ENCODE measurements at places on chromosomes 2 and 18.

DNA sequence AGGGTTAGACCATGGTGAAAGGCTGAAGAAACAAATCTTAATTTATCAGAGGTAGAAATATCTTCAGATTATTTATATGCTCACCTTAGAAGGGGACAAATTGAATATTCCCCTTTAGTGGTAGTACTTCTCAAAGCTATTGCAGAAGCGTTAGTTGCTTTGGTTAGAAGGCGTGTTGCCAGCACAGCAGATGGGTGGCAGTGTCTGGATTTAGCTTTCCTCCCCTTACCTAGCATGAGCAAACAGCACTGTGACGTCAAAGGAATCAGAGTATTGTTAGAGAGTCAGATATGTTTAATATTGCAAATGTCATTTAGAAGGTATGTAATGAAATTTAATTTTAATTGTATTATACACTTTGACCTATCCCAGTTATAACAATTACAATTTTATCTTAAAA lies 27.2 kb upstream of the GALR1 start:
- DNase-seq, result no peak

DNA sequence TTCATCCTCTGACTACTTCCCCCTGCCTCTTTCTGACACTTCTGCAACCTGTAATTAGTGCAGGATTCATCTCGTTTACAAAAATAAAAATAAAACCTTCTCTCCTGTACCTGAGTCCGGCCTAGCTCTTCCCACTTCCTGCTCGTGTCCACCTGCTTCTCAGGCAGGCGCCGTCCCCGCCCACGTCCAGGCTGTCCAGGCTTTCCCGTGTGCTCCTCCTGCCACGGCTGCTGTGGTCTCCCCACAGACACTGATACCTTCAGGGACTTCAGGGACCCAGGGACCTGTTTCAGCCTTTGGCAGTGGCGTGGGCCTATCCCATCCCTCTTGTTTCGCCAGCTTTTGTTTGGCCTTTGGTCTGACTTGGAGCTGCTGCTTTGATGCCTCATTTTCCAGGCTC lies 272.5 kb downstream of the PHLPP1 start:
- DNase-seq, result no peak

DNA sequence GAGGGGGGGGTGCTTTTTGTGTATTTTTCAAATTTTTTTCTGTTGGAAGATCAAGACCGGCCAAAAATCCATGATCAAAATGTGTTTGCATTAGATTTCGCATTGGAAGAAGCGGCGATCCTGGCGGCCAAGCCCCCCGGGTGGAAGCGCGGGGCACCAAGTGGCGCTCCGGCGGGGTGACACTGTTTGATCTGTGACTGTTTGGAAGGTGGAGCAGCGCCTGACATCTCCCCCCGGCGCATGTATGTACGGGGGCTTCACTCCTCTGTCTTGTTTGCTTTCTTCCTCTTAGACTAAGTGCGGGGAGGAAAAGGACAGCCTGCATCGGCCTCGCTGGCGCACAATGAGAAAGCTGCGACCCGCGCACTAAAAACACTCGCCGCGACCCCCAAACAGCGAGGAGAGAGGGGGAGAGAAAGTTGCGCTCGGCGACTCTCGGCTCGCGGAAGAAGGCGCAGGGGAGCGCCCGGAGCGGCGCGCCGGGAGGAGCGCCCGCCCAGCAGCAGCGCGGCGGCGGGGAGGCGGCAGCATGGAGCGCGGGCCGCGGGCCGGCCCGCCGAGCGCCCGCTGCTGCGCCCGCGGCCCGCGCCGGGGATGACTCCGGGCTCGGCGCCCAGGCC lies 515 bp downstream of the TSHZ1 start:
- DNase-seq, result no peak

DNA sequence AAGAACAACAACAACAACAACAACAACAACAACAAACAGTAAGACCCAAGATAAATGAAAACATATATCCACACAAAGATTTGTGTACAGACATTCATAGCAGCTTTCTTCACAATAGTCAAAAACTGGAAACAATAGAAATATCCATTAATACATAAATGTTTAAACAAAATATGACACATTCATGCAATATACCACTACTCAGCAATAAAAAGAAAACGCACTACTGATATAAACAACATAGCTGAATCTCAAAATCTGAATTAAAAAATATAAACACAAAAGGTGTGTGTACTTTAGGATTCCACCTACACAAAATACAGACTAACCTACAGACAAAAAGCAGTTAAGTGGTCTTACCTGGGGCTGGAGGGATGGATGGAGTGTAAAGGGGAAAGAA lies 42.1 kb downstream of the DOK1 start:
- DNase-seq, result no peak

DNA sequence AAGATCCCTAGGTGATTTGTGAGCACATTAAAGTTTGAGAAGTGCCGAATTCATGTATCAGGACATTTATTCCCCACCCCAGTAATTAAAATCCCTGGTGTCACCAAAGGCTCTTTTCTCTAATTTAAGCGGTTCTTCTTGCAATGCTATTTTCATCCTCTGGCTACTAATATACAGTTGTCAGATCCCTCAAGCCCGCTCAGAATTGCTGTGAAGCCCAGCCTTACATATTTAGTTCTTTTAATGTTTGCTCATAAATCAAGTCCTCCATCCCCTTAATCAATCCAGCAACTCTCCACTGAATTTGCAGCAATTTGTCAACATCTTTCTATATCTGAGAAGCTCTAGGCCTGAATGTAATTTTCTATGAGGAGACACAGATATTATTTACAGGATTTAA lies 437.9 kb downstream of the PIK3C3 start:
- DNase-seq, result no peak

DNA sequence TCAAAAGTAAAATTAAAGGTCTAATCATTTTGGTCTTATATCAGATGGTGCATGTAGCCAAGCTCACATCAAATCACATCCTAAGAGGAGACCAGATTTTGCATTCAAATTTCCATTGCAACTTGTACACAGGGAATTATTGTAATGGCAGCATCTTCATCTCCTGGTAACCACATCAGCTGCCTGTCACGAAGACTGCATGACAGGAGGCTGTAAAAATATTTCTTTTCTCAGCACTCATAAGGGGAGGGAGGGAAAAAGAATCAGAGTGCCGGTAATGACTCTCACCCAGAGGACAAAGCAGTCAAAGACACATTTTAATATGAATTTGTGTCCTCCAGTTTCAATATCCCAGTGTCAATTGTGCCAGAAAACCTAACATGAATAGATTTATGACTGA lies 216.7 kb downstream of the TMEM163 start:
- DNase-seq, result no peak

DNA sequence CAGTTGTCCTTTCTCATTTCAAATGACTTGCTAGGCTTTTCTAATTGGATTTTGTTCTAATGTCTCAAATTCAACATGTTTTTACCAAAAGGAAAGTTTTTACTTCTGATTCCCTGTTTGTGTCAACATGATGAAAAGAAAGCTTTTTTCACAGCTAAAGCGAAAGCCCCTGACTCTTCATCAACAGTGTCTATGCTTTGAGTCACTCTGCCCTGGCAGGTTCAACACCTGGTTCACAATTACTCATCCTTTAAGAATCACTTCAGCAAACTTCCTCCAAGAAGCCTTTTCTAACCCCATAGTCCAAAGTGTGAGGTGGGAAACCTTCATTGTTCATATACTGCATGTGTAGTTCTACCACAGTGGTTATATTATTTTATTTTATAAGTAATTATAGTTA lies 7.6 kb upstream of the DSG2 start:
- no peak for DNase-seq

GRCh38 chr2:181123798-181124231 lies 143.4 kb downstream of the UBE2E3 start:
- peak; percentile 53 for DNase-seq

DNA sequence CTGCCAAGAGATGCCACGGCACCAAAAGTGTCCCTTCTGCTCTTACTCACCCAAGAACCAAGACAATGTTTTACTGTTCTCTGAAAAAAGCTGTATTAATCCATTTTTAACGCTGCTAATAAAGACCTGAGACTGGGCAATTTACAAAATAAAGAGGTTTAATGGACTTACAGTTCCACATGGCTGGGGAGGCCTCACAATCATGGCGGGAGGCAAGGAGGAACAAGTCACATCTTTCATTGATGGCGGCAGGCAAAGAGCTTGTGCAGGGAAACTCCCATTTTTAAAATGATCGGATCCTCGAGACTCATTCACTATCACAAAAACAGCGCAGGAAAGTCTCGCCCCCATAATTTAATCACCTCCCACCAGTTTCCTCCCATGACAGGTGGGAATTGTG lies 1.9 kb upstream of the STAT1 start:
- no peak for DNase-seq

DNA sequence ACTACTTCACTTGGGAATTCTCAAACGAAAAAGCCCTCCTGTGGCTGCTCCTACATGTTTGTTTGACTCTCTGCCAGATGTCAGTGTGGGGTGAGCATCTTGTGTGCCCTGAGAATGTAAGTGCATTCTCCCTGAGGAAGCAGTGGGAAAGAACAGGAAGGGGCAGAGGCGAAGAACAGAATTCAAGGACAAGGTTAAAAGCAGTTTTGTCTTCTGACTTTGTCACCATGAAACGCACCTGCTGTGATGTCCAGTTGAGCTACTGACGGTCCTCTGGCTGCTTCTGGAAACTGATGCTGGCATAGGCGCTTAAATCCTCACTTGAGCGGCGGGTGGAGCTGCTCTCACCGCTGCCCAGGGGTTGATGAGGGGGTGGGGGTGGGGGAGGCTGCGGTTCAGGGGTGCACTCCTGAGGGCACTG lies 4.9 kb downstream of the IRS1 start:
- DNase-seq, result no peak

DNA sequence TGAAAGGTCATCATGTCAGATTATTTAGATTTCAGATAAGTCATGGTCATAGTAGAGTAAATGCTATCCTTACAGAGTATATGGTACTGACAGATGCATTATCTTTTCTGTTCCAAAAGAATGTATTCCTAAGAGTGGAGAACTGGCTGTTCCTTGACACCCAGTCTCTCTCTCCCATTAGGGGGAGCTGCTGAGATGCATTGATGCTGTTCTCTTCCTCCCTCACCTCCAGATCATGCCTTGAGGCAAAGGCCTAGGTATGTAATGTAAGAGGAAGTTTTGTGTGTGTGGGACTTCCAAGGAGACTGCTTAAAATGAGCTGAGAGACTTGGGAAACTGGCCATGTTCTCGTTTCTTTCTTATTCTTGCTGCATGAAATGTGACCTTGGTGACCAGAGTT lies 979.5 kb upstream of the CELF4 start:
- DNase-seq, result no peak

DNA sequence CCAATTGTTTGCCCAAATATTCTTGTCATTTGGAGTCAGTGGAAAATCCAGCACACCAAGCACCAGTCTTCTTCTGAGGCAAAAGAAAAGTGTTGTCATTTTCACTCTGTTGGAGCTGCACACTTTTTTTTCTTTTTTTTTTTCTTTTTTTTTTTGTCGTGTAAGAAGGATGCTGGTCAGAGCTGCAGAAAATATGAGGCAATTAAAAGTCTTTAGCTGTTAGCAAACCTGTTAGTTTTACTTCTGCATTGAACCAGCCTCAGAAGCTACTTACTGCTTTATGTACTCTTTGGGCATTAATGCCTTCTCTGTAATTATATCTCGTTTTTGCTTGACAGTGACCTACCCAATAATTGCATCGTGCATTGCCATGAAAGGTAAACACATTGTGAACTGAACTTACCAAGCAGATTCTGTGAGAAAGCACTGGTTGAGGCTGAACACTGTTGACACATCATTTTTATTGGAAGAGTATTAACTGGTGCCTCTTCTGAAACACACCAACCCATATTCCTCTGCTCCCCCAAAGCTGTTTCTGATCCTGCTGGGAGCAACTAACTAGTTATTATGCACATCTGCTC lies 165.4 kb downstream of the CAPN13 start:
- no peak for DNase-seq

DNA sequence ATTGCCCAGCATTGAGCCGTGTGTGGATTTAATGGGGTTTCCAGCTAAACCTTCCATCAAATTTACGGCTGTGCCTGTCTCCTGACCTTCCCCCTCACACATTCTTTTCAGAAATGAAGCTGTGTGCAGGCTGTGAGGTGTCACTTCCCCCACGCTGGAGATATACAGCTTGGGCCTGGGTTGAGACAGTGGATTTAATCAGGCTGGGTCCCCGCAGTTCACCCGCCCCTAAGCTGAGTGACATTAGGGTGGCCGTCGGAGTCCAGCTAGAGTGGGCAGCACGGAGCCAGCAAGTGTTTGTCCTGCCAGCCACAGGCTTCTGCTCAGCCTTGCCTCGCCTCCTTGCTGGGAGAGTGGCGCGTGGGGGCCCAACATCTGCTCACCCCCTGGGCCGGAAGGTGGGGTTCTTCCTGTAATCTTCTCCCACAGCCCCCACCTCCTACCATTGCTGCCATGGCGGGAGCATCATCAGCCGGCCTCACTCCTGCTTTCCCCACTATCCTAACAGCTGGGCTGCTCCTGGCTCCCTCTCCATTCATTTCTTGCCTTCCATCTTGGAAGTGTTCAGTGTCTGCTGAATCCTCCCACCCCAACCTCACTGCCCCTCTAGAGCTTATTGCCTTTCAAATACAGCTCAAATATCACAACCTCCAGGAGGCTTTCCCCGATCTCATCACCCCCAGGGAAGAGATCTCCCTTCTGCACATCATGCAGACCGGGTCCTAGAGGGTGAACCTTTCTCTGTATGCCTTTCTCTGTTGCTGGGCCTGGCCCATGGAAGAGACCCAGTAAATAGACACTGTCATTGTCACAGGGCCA lies 149.0 kb downstream of the GLI2 start:
- DNase-seq, result no peak

DNA sequence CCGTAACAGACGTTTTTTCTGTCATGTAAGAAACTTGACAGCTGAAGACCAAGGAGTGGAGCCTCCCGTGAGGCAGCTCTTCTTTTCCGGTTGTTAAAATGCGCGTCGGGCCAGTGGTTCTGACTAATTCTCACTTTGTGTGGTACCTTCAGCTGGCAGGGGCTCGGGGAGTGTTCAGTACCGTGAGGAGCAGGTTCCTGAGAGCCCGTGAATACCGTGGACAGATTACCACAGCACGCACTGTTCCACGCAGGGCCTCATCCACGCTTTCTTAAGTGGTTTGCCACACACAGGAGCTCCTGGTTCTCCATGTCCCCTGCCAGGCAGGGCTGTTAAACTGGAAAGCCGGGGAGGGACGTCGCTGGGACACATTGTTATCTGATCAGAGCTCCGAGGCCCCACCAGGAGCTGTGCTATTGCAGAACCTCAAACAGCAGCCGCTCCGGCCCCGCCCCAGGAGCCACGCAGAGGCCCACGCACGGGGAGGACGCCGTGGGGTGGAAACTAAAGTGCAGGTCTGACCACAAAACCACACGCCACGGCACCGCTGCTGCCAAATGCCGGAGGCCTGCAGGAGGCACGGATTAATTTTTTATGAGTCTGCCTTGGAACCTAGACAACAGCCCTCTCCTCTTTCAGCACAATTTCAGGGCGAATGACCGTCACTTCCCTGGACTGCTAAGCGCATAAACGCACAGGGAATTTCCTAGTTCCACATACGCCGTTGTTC lies 43.3 kb downstream of the NFATC1 start:
- no peak for DNase-seq

- no peak for DNase-seq
Measured at GRCh38 chr2:33129263-33130053, 182.7 kb downstream of the LTBP1 start.

- DNase-seq, result no peak
Measured at GRCh38 chr18:31619291-31619690, 27.6 kb downstream of the TTR start.

GRCh38 chr2:97816411-97816810 lies 103.0 kb downstream of the ZAP70 start:
- DNase-seq, result no peak
